Neural crest cell (in vitro differentiated cells): ENCODE measurements at places on chromosomes 11 and 22. TPM values are rescaled to one million over a fixed set of nuclear protein-coding genes. Genes with fewer than 3 reads are reported as not detected.
A peak's percentile ranks its signal among the peaks of the same experiment; 100 is the strongest.

Gene SIK3
- total RNA-seq, result 39.7 and 40.1 TPM in 2 replicates

Gene TMEM191C
- 2.1 and 2.2 TPM in 2 replicates for total RNA-seq

Gene NXPE2
- 0.26 TPM in 1 of 2 replicates, not detected in the other for total RNA-seq

Gene BEST1
- 0.52 and 0.96 TPM in 2 replicates for total RNA-seq

Gene GAL3ST3
- total RNA-seq, result 8.7 and 9.7 TPM in 2 replicates

Gene PSMC3
- total RNA-seq, result 197 and 205 TPM in 2 replicates

Gene BUD13
- 39.0 and 39.7 TPM in 2 replicates for total RNA-seq

Gene OR2D2
- total RNA-seq, result 0.27 and 0.44 TPM in 2 replicates

Gene ANKRD42
- 7.8 and 7.9 TPM in 2 replicates for total RNA-seq

Gene TREH
- total RNA-seq, result not detected in 2 replicates

Gene OR8J1
- not detected in 2 replicates for total RNA-seq

Gene OR4C16
- total RNA-seq, result not detected in 2 replicates

Gene PKDREJ
- total RNA-seq, result 0.02 TPM in 1 of 2 replicates, not detected in the other

GRCh38 chr11:66150140-66150539 lies 80.1 kb downstream of the PACS1 start:
- no peak for DNase-seq

DNA sequence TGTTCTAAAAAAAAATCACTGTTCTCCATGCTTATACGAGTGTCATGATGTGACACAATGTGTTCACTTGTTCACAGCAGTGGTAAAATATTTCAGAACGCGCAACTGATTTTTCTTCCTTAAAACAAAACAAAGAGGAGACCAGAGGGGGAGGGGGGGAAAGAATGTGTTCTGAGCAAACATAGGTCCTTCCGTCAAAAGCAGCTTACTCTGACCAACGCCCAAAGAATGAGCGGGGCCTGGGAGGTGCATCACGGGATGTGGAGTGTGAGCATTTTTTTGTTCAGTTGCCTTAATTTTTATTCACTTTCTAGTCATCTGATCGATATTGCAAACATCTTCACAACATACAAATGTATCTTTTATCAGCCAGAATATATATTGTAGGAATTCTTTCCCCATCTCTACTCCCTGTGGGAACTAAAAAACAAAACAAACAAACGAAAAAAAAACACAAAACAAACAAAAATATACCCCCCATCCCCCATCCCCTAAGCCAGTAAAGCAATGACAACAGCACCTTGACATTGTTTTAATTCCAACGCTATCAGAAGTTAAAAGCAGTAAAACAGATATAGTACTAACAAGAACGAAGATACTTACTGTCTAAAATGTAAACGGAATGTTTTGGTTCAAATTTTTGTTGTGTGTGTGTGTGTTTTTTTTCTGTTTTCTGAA lies 43.3 kb downstream of the BDNF start:
- DNase-seq, result no peak

DNA sequence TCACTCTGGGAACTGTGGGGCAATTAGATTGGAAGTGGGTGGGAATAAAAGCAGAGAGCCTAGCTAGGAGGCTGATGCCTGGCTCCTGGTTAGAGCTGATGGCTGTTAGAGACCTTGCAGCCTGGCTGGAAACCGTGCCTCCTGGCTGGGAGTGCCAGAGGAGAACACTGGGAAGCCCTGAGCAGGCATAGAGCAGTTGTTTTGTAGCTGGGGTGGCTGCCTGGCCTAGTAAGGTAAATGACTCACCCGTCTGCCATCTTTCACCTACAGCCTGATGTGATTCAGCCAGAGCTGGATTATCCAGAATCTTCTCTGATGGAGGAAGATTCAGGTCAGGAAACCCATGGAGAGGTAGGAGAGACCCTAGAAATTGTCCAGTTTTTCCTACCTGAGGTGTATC lies 6.1 kb downstream of the UQCR10 start:
- DNase-seq, result no peak

- no peak for DNase-seq
Observed at GRCh38 chr11:65242389-65242788, 19.4 kb upstream of the POLA2 start.

GRCh38 chr11:9692691-9693090 lies 28.8 kb downstream of the SWAP70 start:
- DNase-seq, result no peak

- no peak for DNase-seq
Observed at GRCh38 chr11:128388206-128388815, 199.0 kb downstream of the ETS1 start.

GRCh38 chr11:13848031-13848430 lies 114.5 kb upstream of the SPON1 start:
- no peak for DNase-seq

GRCh38 chr22:39598017-39598965 lies 27.7 kb downstream of the CACNA1I start:
- peak; percentile 54 for DNase-seq

GRCh38 chr11:103091064-103091800 lies 728 bp downstream of the DCUN1D5 start:
- peak; percentile 9 for DNase-seq

DNA sequence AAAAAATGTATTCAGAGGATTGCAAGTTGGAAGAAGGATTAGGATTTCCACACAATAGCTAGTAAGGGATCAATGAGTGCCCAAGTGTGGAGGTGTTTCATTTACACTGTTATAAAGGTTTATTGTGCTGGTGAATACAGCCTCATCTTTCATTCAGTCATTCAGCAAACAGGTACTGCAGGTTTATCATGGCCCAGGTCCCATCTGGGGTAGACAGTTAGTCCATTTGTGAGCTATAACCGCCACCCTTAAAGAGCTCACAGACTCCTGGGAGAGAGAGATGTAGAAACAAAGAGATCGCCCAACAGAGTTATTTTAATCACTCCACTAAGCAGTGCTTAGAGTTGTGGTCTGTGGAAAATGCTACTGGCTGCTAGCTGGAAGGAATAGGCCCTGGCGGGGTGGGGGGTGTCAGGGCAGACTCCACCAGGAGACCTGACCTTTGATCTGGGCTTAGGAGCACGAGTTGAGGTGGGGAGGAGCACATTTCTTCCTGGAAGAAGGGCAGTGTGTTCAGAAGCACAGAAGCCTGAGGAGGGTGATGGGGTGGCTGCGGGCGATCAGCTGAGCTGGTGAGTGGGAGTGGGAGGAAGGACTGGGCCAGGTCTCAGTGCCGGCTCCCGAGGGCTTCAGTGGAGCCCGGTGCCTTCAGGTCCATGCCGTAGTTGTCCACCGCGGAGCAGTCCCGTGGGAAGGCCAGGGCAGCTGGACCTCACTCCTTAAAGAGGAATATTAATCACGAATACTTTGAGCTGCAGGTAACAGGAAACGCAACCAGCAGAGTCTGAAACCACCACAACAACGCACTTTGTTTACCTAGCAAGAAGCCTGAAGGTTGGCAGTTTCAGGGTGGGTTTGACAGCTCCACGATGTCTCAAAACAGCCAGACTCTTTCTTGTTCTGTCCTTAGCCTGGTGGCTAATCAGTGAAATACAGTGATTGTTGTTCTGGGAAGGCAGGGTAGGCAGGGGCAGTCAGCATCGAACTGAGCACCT lies 11.2 kb downstream of the TOM1 start:
- no peak for DNase-seq

DNA sequence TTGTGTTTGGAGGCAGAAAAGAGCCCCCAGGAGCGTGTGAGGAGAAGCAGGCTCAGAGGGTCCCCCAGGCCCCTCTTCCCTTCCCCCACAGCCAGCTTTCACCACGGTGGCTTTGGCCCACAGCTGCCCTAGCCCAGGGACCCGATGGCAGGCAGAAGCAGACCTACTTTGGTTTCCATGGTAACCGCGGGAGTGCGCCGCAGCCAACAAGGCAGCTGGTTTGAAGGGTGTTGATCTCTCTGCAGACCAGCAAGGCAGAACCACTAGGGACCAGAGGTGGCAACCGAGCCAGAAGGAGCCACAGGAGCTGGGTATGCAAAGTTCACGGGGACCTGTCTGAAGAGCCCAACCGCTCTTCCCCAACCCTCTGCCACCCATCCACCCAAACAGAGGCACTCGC lies 69.4 kb downstream of the BUD13 start:
- DNase-seq, result peak; percentile 45

DNA sequence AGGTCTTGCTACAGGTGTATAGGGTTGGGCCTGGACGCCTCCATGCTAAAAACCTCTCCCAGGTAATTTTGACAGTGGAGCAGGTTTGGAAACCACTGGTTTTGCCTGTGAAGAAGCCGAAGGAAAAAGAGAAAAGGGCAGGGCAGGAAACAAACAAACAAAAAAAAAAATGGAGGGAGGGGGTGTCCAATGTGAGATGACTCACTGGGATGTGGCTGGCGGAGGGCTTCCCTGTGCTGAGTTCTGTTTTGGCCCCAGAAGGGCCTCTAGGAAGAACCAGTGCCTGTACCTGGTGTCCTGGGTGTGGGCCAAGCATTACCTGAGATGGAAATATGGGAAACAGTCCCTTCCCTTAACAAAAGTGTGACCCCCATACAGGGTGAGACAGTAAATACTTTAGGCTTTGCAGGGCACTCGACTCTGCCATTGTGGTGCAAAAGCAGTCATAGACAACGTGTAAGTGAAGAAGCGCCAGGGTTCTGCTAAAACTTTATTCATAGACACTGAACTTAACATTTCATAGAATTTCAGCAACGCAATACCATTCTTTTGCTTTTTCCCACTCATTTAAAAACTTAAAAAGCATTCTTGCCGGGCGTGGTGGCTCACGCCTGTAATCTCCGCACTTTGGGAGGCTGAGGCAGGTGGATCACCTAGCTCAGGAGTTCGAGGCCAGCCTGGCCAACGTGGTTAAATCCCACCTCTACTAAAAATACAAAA lies 9.5 kb upstream of the DGKZ start:
- no peak for DNase-seq

DNA sequence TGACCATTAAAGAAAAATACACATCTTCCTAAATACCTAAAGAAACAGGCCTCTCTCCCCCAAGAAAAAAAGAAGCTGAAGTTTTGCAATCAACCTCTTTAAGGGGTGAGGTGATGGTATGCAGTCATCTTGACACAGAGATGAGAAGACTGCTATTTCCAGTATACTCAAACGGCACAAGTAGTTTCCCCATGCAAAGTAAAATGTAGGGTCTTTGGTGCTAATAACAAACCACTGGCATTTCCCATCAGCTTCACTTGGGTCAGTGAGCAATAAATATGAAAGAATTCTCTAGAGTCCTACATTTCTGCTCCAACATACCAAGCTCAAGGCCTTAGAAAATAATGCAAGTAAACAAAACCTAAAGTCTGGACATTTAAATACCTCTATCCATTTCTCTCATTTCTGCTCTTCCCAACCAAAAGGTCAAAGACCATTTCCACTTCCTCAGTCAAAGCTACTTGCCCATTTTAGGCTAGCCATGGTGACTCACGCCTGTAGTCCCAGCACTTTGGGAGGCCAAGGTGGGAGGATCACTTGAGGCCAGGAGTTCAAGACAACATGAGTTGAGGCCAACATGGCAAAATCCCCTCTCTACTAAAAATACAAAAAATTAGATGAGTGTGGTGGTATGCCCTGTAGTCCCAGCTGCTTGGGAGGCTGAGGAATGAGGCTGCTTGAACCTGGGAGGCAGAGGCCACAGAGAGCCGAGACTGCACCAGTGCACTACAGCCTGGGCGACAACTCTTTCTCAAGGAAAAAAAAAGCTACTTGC lies 39.5 kb upstream of the CHRNA10 start:
- DNase-seq, result no peak

DNA sequence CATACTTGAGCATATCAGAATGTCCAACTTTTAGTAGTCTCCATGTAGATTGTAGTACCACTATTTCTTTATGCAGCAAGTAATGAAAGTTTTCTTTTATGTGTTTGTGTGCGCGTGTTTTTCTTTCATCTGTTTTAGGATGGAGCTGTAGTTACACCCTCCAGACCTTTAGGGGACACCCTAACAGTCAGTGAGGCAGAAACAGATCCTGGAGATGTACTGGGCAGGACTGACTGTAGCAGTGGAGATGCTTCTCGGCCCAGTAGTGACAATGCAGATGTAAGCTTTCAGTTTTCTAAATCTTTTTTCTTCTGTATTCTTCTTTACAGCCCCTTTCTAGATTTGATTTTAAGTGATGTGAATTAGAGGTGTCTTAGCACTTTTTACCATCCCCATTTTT lies 79.9 kb upstream of the GRIK4 start:
- DNase-seq, result no peak

DNA sequence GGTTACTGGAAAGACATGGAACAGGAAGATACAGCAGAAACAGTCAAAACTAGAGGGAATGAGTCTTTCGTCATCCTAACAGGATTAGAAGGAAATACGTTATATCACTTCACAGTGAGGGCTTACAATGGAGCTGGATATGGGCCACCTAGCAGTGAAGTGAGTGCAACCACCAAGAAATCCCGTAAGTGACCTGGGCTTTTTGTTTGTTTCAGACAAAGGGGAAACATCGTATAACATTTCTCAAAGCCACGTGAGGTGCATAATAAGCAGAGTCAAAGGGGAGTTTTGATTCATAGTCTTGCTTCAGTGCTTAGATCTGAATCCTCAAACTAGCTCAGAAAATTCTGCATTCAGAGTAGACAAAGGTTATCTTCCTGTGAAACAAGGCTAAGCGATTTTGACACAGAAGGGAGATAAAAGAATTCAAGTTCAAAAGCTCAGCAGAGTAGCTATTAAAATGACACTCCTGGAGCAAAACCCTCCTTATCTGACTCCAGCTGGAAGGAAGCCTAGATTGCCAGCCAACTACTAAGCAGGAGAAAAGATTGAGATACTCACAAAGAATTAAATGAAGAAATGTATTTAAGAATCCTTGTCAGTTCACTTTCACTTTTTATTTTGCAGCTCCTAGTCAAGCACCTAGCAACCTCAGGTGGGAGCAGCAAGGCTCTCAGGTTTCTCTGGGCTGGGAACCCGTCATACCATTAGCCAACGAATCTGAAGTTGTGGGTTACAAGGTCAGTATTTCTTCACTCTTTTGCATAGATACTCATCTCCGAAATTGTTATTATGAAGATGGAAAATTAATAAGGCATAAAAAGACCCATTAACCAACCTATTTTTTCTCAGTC lies 346.4 kb upstream of the ARHGAP42 start:
- DNase-seq, result no peak

GRCh38 chr11:120509346-120510053 lies 2.0 kb upstream of the GRIK4 start:
- no peak for DNase-seq

- no peak for DNase-seq
Observed at GRCh38 chr11:33396361-33396760, 139.2 kb downstream of the HIPK3 start.

DNA sequence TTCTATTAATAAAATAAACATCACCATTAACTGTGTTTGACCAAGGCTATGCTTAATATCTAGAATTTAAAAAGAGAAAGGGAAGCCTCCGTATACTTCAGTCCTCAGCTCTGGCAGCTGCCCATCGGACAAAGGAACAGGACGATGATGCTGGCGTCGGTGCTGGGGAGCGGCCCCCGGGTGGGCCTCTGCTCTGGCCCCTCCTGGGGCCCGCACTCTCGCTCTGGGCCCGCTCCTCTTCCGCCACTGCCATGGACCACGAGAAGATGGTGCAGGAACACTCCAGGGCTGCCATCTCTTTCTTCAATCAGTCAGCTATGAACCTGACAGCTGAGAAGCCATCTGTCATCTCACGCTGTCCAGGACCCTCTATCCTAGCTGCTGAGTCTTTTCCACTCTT lies 25.3 kb downstream of the PDHX start:
- no peak for DNase-seq
